Omental fat pad (tissue), 4 donors: ENCODE measurements at places on chromosomes 12 and 14.

GRCh38 chr14:24040692-24041091 is 11.1 kb upstream of the CARMIL3 start:
- no peak for DNase-seq

DNA sequence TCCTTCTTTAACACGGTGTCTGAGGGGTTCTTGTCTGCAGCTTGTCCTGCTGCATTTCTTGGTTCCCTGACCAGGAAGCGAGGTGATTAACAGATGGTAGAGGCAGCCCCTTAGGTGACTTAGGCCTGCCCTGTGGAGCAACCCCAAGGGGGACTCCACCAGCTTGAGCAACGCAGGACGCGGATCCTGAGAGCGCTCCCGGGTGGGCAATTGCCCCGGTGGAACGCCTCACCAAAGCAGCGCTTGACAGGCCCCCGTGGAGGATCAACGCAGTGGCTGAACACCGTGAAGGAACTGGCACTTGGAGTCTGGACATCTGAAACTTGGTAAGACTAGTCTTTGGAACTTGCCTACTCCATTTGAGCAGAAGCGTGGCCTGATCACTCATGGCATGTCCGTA is 272.9 kb upstream of the ATXN7L3B start:
- DNase-seq: no peak

DNA sequence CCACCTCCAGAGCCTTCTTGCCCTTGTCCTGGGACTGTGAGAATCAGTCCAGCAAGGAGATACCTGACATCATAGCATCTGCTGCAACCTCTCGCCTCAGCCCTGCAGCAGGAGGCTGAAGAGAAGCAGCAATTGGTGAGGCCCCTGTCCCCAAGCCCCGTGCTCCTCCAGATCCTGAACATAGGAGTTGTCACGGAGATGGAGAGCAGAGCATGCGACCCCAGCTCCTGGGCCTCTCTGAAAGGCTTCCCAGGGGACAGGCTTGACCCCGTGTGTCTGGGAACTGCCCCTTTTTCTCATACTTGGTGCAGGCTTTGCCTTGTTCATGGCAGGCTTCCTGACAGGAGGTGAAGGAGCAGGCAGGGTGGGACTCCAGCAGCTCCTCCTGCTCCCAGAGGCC is 127.7 kb upstream of the PZP start:
- DNase-seq: no peak

- DNase-seq: no peak
Observed at GRCh38 chr12:24517000-24517399, 431.9 kb downstream of the BCAT1 start.

DNA sequence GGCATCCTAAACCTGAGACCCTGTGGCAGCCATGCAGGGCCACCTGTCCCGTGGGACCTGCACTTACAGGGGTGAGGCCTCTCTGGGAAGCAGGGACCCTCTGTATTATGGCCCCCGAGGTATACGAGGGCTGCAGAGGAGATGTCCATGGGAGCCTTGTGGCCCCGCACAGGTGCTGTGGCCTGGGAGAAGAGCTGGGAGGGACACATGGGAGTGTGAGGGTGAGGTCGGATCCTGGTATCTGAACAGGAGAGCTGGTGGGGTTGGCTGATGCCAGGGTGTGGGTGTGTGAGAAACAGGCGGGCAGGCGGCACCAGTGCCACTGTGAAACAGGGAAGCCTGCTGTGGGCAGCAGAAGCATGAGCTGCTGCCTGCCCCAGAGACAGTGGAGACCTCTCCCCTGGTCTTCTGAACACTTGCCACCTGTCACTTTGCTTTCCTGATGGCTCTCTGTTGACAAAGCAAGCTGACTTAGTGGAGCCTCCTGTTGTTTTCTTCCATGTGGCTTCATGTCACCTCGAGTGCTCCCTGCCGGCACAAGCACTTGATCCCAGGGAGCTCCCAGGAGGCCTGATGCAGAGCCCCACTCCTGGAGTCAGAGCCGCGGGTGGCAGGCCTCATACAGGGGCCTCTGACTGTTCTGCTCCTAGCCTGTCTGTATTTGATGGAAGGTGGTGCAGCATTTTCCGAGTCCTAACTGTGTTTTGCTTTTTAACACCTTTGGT is 19.8 kb upstream of the AMN start:
- no peak for DNase-seq
